ENCODE measurements at places on chromosomes 16 and 17. TPM values are rescaled to one million over a fixed set of nuclear protein-coding genes. Genes with fewer than 3 reads are reported as not detected.

GRCh38 chr17:63419949-63420867 lies 25.9 kb downstream of the CYB561 start:
- DNase-seq: no peak

CCL1 gene
- polyA plus RNA-seq: not detected

DNA sequence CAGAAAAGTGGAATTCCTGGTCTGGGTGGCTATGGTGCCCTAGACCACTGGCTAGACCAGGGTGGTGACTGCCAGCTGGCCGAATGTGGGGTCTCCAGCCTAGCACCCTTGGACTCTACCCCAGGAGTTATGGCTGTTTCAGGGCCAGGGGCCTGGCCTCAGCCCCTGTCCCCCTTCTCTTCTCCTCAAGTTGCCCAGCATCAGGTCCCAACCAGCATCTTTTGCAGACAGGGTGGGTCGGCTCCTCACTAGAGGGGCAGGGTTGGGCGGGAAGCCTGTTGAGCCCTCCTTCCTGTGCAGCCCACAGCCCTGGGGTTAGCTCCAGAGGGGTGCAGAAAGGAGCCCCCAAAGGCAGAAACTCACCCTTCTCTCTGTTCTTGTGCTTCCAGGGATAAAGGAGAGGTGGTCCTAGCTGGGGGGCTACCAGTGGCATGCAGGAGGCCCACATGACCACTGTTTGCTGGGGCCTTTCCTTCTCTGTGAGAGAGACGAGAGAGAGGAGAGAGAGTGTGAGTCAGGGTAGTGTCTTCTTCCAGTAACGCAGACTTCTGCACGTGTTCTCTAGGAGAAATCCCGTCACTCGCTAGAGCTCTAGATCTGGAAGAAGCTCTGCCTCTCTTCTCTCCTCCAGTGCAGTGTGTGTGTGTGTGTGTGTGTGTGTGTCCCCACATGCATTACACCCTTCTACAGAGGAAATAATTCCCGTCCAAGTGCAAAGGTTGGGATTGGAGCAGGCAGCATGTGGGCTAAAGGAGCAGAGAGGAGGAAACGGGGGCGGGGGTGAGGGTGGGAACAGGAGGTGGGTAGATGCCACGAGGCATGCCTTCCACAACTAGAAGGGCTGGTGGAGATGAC lies 209.4 kb downstream of the SEC14L1 start:
- no peak for DNase-seq

DNA sequence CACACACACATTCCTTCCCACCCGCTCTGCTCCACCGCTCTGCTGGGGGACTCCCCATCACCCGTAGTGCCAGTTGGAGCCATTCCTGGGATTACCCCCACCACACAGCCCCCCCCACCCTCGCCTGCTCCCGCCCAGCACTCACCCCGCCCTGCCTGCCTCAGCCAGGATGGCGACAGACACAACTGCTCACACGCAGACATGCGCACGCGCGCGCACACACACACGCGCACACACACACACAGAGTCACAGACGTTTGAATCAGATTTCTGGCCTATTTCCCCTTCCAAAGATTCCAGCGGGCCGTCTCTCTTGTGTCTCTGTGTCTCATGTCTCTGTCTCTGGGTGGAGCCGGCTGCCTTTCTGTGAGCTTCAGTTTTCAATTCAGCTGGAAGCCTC lies 4.4 kb downstream of the CACNA1G start:
- no peak for DNase-seq

PRSS36 gene
- polyA plus RNA-seq: 2.4 TPM

NKD1 gene
- 8.3 TPM for polyA plus RNA-seq

DNA sequence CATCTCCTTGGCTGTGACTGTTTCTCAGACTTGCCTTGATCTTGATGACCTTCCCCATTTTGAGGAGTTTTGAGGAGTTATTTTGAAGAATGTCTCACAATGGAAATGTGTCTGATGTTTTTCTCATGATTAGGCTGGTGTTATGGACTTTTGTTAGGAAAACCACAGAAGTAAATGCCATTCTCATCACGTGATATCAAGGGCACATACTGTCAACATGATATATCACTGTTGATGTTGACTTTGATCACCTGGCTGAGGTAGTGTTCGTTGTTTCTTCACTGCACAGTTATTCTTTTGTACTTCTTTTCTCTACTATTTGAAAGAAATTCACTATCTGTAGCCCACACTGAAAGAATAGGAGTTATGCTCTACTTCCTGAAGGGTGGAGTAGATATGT lies 194.7 kb upstream of the MPHOSPH6 start:
- no peak for DNase-seq

DNA sequence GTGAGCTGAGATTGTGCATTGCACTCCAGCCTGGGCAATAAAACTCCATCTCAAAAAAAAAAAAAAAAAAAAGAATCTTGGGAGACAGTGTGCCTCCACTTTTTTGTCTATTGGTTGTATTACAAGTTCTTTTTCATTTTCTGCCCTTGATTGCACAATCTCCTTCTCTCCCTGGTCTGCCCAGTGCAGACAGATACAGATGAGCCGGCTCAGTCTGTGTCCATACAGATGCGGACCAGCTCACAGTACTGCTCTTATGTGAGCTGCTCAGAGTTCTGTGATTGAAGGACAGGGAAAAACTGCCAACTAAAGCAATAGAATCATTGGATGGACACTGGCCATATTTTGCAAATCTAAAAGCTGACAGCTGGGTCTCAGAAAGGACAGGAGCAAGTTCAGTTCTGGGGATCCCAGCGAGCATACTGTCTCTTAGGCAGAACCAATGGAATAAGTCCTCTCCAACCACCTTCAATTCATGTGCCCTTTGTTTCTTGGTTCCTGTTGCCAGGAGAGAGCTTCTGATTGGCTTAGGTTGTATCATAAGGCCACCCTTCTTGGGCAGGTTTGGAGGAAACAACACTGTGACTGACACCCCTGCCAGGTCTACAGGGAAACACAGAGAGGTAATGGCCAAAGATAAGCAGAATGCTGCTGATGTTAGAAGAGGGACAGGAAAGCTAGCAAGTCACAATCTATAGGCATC lies 495.6 kb upstream of the HSBP1 start:
- DNase-seq: no peak

DNA sequence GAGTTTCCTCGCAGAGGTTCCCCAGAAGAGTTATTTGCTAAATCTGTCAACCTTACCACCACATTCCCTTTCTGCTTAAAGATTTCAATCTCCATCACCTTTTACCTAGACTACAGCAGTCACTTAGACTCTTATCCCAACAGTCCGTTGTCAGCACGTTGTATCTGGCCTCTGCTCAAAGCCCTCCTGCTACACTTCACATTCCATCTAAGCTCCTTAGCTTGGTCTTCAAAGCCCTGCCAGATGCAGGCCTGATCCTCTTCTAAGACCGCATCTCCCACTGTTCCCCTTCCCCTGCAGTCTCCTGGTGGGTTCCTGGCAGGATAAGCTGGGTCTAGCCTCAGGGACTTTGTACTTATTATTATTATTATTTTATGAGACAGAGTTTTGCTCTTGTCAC lies 10.3 kb upstream of the SRCAP start:
- DNase-seq: no peak

DNA sequence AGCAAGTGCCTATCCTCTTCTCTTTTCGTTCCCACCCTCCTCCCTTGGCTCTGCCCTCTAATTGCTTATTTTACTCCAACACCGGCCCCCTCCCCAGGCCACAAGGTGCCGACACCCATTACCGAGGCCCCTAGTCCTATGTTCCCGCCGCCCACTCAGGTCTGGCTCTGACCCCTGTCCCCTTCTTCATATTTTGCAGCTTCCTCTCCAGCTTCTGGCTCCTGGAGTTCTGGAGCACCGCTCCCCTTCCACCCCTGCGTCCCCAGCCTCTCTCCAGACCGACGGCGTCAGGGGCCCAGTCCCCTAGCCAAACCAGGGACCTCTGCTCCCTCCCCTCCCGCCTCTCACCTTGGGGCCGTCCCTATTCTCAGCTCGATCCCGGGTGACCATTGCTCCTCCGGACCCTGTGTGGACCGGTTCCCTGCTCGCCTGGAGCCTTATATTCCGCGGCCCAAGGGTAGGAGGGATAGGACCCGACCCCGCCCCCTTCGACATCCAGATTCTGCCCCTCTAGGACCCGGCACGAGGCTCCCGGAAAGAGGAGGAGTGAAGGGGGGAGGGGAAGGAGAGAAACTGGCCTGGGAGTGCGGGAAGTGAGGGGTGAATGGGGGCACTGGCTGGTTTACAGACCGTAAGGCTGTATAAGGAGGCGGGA lies at the start of gene HES7:
Gene HES7 (minus strand): TSS at position 412 of the 655 bp plus-strand sequence. CDS start 22 bp downstream, at position 390.
- no peak for DNase-seq

DNA sequence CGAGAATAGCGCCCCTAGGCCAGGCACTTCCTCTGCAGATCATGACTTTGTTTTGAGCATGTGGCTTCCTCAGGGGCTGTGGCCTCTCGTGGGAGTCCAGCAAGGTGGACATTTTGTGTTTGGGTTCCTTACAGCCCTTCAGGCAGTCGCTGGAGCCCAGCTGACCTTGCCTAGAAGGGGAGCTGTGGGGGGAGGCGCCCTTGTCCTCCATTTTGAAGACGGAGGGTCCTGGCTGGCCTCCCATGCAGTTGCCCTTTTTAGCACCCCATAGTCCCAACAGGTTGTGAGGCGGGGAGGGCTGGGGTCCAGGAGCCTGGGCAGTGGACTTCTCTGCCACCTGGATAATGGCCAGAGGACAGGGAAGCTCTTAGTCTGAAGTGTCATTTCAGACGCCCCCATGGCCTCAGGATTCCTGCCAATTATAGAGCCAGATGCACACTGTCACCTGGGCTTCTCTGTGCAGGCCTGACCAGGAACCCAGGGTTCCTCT lies 1.4 kb downstream of the SOST start:
- DNase-seq: no peak

C16orf89 gene
- 5.2 TPM for polyA plus RNA-seq

TBC1D3K gene
- polyA plus RNA-seq: not detected

DNA sequence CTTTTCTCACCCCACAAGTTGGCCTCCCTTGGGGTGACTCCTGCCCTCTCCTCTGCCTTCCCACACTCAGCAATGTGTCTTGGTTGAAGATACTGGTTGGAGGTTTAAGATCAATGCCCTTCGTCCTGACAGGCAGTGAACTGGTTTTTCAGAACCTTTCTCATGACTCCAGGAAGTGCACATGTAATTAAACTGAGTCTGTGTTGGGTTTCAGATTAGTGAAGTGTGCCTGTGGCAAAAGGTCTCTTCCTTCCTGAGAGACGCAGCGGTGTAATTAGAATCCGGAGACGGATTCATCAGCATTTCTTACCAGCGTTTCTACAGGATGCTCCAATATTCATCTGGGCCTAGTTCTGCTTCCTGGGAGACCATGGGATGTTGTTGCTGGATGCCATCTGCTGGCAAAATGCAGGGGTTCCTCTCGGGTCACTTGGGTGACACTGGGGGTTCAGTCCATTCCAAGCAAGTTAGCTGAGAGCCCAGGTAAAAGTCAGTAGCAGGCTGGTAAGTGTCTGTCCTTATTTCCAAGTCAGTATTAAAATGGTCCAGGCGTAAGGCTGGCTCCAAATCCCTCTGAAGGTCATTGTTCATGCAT lies 233.3 kb downstream of the XYLT1 start:
- DNase-seq: no peak

DNA sequence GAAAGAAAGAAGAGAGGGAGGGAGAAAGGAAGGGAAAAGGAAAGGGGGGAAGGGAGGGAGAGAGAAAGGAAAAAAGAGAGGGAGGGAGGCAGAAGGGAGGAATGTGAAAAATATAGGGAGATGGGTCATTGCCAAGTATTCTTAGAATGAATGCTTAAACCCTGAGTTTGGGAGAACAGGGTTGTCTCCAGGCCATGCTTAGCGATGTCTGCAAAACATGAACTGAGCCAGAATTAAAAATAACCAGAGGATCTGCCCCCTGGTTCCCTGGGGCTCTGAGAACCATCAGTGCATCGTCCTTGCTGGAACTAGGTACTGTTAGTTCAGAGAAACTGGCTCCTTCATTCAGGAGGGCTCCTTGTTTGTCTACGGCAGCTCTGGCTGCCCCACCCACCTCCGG lies 170.4 kb downstream of the IRX5 start:
- DNase-seq: no peak

DNA sequence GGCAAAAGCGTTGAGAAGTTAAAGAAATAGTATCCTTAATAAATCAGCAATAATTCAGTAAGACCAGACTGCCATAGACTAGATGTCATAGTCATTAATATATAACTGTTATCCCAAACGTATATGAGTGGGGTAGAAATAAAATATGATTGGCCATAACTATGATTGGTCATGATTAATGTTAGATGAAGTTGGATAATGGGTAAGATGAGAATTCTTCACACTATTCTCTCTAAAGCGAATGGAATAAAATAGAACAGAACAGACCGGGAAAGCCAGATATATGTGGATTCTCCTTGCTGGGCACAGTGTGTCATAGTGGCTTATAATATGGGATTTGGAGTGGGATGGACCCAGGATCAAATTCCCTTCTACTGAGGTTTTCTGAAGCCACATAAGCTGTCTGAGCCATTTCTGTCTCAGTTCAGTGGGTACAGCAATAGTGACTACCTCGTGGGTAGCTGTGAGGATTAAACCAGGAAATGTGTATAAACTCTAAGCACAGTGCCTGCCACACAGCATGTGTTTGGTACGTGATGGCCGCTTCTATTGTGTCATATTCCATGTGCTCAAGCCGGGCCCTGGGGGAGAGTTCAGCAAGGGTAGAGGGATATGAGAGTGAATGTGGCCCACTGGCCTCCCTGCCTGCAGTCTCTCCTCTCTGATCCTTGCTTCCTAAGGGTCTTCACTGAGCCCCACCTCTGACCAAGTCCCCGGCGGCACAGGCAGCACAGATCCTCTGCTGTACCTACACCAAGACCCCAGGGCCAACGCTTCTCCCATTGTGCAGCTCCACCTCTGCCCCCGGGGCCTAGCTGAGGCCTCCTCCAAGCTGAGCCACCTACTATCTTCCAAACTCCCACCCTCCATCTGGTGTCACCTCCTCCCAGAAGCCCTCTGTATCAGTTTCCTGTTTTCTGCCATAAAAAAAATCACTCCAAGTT lies 3.7 kb downstream of the CETP start:
- no peak for DNase-seq

- DNase-seq: no peak
Observed at GRCh38 chr17:48413613-48414405, 16.2 kb downstream of the SKAP1 start.

GRCh38 chr16:18003033-18003432 lies 333.5 kb downstream of the NPIPA8 start:
- DNase-seq: no peak

ITGAL gene
- 1.9 TPM for polyA plus RNA-seq

TIMM22 gene
- 15.0 TPM for polyA plus RNA-seq

- no peak for DNase-seq
Observed at GRCh38 chr16:13108126-13108525, 206.7 kb downstream of the SHISA9 start.

GRCh38 chr16:89052890-89053724 lies 40.5 kb upstream of the ACSF3 start:
- DNase-seq: no peak

- no peak for DNase-seq
Observed at GRCh38 chr17:68861602-68862001, 93.6 kb downstream of the ABCA8 start.
